ENCODE measurements at places on chromosomes 4 and X.

- H3K27ac ChIP-seq = no peak overlapping the region
- peak overlapping the region; percentile 96 for H3K4me3 ChIP-seq
- no peaks in the 10 kb centered on the region for H3K27me3 ChIP-seq
- DNase-seq = no peak
- no peaks in the 10 kb centered on the region for H3K4me1 ChIP-seq
- H3K36me3 ChIP-seq = no peaks in the 10 kb centered on the region
These were observed 890 bp downstream of the BOD1L1 start for GRCh38 chr4:13626492-13627177.

- no peak overlapping the region for H3K27ac ChIP-seq
- H3K4me1 ChIP-seq = peaks cover 12% of the 10 kb centered on the region
- H3K36me3 ChIP-seq = no peaks in the 10 kb centered on the region
- H3K27me3 ChIP-seq = peaks cover 15% of the 10 kb centered on the region
These were observed 146.4 kb upstream of the NOCT start for GRCh38 chr4:138869165-138869564.

DNA sequence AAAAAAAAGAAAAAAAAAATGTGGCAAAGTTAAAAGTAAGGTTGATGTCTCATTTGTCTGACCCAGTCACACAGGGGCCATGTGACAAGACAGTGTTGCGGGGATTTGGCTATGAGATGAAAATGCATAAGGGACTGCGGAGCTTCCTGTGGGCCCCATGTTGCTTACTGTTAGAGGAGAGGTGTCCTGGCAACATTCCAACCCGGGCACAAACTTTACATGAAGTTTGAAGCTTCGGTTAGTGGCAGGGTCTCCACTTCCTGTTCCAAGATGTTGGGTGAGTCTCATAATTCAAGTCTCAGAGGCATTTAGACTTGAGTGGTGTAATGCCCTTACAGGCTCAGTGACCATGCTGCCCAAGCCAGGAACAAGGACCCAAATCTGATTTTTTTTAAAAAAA, 111.3 kb downstream of the MAML3 start:
- DNase-seq = no peak
- peaks cover 4% of the 10 kb centered on the region for H3K36me3 ChIP-seq
- no peaks in the 10 kb centered on the region for H3K27me3 ChIP-seq
- peaks cover 20% of the 10 kb centered on the region for H3K4me1 ChIP-seq

DNA sequence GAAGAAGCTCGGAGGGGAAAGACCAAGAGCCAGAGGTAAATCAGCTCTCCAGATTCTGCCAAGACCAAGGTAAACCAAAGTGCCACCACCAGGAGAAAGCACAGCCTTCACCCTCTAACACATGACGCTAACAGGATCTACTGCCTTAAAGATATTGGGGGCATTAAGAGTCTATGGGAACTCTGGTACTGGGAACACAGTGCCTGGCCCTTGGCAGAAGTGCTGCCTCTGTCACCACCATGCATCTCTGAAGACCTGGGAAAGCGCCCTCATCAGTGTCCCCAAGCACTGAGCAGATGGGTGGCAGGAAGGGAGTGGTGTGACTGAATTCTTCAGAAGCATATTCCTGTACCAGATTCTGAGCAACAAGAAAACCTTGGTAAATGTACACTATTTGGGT, 1.3 kb downstream of the QDPR start:
- peak overlapping the region; percentile 74 for H3K4me3 ChIP-seq
- H3K27me3 ChIP-seq = no peaks in the 10 kb centered on the region
- peaks cover 23% of the 10 kb centered on the region for H3K36me3 ChIP-seq
- DNase-seq = no peak

GRCh38 chr4:83334425-83335241, at the start of gene HPSE:
Gene HPSE (minus strand): TSS chr4:83334848. CDS start chr4:83334782, 66 bp downstream.
- H3K27ac ChIP-seq = no peak within 1 kb of the TSS
- no peaks in the 10 kb centered on the region for H3K4me1 ChIP-seq
- DNase-seq = peak; percentile 95

- no peak overlapping the region for H3K4me3 ChIP-seq
- no peak overlapping the region for H3K27ac ChIP-seq
- no peaks in the 10 kb centered on the region for H3K27me3 ChIP-seq
- no peaks in the 10 kb centered on the region for H3K36me3 ChIP-seq
- DNase-seq = no peak
These were observed 43.2 kb upstream of the FUNDC1 start for GRCh38 chrX:44585866-44586265.

GRCh38 chrX:45329217-45329616, 128.5 kb upstream of the DIPK2B start:
- no peaks in the 10 kb centered on the region for H3K4me1 ChIP-seq
- no peaks in the 10 kb centered on the region for H3K36me3 ChIP-seq
- H3K27ac ChIP-seq = no peak overlapping the region
- DNase-seq = no peak
- no peaks in the 10 kb centered on the region for H3K27me3 ChIP-seq

DNA sequence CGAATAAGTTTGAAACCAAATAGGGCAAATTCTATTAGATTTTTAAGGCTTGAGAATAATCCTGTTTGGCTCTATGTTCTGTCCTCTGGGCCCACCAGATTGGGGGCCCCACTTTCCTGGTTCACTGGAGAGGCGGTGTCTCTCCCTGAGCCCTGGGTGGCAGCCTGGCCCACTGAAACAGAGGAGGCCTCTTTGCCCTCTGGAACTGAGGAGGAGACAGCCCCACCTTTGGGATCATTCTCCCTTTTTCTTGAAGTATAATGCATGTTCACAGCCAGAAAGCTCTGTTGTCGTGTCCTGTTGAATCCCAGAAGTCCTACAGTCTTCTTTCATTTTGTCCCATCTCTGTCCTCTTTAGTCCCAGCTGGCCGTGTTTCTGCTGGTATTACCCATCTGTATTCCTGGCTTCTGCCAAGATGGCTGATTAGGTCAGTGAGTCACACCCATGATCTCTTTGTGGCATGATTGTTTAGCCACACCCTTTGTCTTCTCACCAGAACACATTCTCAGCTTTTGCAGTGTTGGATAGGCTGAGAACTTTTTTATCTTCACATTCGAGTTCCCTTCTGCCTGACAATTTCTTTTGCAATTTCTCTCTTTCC, 8.1 kb upstream of the TBC1D25 start:
- peaks cover 18% of the 10 kb centered on the region for H3K36me3 ChIP-seq
- no peaks in the 10 kb centered on the region for H3K4me1 ChIP-seq
- DNase-seq = no peak
- no peak overlapping the region for H3K27ac ChIP-seq
- no peak overlapping the region for H3K4me3 ChIP-seq
- H3K27me3 ChIP-seq = no peaks in the 10 kb centered on the region

GRCh38 chrX:104742355-104742754, 176.4 kb downstream of the IL1RAPL2 start:
- no peak overlapping the region for H3K4me3 ChIP-seq
- no peaks in the 10 kb centered on the region for H3K27me3 ChIP-seq
- H3K4me1 ChIP-seq = no peaks in the 10 kb centered on the region
- DNase-seq = no peak
- H3K27ac ChIP-seq = no peak overlapping the region
- no peaks in the 10 kb centered on the region for H3K36me3 ChIP-seq

- no peaks in the 10 kb centered on the region for H3K36me3 ChIP-seq
- H3K4me1 ChIP-seq = no peaks in the 10 kb centered on the region
- peaks cover 8% of the 10 kb centered on the region for H3K27me3 ChIP-seq
- peak; percentile 88 for DNase-seq
- H3K4me3 ChIP-seq = no peak overlapping the region
- no peak overlapping the region for H3K27ac ChIP-seq
These were observed 17.7 kb downstream of the IL15 start for GRCh38 chr4:141654098-141654497.

GRCh38 chr4:8030121-8030781, 90.6 kb upstream of the AFAP1 start:
- H3K27me3 ChIP-seq = no peaks in the 10 kb centered on the region
- H3K4me1 ChIP-seq = no peaks in the 10 kb centered on the region
- H3K4me3 ChIP-seq = no peak overlapping the region

DNA sequence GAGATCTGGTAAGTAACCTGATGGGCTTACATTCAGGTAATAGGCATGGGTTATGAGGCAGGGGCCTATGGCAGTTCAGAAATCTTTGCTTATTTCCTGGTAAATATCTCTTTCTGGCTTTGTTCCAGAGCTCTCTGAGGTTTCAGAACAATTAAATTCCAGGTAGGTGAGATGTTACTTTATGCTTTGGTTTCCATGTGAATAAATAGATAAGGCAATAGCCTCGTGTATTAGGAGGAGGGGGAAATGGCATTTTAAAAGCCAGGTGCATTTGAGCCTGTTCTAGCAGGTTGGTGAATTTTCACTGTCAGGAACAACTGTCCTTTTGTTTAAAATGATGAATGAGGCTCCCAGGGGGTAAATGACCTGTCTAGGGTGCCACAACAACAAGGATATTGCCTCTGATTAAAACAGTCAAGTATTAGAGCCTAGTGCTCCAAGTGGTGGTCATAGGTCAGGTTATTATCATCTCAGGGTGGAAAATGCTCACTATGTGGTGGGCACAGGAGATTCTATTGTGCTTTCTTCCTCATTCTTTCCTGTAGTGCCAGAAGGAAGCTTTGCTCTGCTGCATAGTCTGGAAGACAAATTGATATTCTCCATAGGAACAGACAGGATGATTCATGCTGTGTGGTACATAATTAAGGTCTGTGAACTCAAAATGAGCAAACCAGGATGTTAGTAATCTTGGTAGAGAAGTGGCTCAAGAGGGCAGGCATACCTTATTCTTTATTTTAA, 296.2 kb downstream of the INPP4B start:
- H3K4me3 ChIP-seq = no peak overlapping the region
- peak overlapping the region; percentile 52 for H3K27ac ChIP-seq
- no peak for DNase-seq
- no peaks in the 10 kb centered on the region for H3K27me3 ChIP-seq
- H3K36me3 ChIP-seq = no peaks in the 10 kb centered on the region

DNA sequence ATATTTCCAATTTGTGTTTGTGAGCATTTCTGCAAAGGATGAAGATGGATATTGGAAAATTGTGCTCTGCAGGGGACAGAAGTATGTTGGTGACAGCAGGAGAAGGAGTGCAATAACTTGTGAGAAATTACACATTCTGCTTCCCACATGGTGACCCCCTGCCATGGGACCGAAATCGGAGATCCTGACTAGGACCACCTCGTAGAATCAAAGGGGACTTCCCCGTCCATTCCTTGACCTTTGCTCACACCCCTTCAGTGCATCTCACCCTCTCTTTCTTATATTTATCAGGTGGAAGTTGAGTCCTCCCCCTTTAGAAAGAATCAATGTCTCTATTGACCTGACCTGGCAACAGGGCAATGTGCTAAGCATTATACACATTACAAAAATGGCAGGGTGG, 118.9 kb upstream of the GPC4 start:
- H3K4me3 ChIP-seq = no peak overlapping the region
- H3K27ac ChIP-seq = no peak overlapping the region
- no peaks in the 10 kb centered on the region for H3K36me3 ChIP-seq
- no peaks in the 10 kb centered on the region for H3K27me3 ChIP-seq

DNA sequence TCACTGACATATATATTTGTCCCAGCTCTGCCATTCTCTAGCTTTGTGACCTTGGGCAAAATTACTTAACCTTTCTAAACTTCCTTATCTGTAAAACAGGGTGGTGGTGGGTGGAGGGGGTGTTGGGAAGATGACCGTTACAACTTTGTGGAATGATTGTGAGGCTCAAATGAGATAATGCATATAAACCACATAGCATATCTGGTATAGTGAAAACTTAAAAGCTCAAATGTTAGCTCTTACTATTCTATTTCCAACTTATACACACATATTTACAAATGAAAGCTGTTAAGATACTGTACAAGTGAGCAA, 52.9 kb upstream of the HPRT1 start:
- H3K36me3 ChIP-seq = peaks cover 8% of the 10 kb centered on the region
- no peak overlapping the region for H3K27ac ChIP-seq
- DNase-seq = no peak

GRCh38 chr4:23956601-23957364, 66.9 kb upstream of the PPARGC1A start:
- no peak overlapping the region for H3K4me3 ChIP-seq
- H3K27me3 ChIP-seq = no peaks in the 10 kb centered on the region
- no peaks in the 10 kb centered on the region for H3K36me3 ChIP-seq
- H3K4me1 ChIP-seq = peaks cover 5% of the 10 kb centered on the region
- no peak overlapping the region for H3K27ac ChIP-seq

- H3K4me3 ChIP-seq = no peak overlapping the region
- no peak overlapping the region for H3K27ac ChIP-seq
- DNase-seq = no peak
- H3K27me3 ChIP-seq = no peaks in the 10 kb centered on the region
- no peaks in the 10 kb centered on the region for H3K4me1 ChIP-seq
These were observed 78.2 kb downstream of the VSIG4 start for GRCh38 chrX:65961714-65962113.

GRCh38 chrX:71365356-71365874, 742 bp upstream of the TAF1 start:
- peak overlapping the region; percentile 75 for H3K27ac ChIP-seq
- DNase-seq = no peak
- H3K27me3 ChIP-seq = no peaks in the 10 kb centered on the region
- H3K36me3 ChIP-seq = peaks cover 14% of the 10 kb centered on the region
- H3K4me1 ChIP-seq = no peaks in the 10 kb centered on the region

DNA sequence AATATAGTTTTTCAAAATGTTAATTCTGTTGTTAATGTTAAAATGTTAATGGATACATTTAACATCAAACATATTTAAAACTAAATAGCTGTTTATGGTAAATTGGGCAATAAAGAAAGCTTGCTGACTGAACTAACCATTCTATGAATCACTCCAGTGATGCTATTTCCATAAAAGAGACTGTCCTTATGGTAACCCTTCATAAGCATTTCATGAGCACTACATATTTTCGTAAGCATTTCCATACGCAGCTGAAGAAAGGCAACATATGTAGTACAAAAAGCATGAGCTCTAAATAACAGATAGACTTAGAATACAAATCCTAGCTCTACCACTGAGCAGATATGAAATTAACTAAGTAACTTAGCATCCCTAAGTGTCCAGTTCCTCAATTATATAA, 188.9 kb downstream of the COL25A1 start:
- H3K27me3 ChIP-seq = no peaks in the 10 kb centered on the region
- H3K4me1 ChIP-seq = peaks cover 4% of the 10 kb centered on the region
- no peaks in the 10 kb centered on the region for H3K36me3 ChIP-seq
- DNase-seq = no peak
- H3K4me3 ChIP-seq = no peak overlapping the region
- H3K27ac ChIP-seq = no peak overlapping the region

DNA sequence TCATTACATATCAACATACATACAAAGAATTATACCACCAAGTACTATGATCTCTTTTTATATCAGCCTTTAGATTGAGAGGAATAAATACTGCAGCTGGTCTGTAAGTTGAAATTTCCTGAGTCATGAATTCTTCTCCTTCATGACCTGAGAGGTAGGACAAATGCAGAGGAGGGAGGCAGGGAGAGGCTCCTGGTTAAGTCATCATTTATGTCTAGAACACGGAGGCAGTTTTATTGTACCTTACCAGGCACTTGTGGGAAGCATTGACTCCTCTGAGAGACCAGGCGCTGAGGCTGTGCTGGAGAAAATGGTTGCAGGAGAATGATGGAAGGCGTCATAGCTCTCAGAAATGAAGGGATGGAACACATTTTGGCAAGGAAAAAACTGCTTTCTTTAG, 12.5 kb upstream of the CASK start:
- H3K27me3 ChIP-seq = no peaks in the 10 kb centered on the region
- H3K4me3 ChIP-seq = no peak overlapping the region
- no peaks in the 10 kb centered on the region for H3K36me3 ChIP-seq
- no peak overlapping the region for H3K27ac ChIP-seq
